GM04504 (cell line): ENCODE measurements at places on chromosomes 11 and 22.

DNA sequence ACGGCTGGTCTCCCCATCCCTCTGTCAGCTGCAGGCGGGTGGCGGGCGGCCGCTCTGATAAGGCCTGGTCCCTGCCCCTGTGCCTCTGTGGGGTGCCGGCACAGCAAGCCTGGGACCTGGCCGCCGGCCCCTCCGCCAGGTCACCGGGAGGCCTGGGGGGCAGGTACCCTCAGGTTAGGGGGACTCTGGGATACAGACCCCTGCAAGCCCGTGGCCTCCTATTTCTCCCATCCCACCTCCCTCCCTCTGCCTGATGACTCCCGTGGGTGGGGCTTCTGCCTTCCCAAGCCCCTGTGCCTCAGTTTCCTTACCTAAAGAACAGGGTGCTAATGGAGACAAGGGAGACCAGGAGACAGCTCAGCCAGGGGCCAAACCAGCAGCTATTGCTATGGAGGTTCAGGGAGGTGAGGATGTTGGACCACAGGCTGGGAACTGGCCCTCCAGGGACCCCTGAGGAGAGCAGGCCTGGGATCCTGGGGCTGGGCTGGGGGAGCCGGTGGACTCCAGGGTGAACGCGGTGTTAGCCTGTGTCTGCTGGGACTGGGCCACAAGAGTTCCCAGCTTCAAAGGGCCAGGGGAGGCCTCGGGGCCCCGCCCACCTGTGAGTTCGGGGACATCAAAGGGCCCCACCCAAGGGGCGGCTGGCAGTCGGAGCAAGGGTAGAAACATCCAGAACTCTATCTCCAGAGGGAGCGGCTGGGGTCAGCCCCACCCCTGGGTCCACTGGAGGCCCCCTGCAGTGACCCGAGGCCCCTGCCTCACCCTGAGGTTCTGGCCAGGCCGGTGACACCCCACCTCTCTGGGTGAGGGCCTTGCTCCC lies 32.0 kb upstream of the TH start:
- DNase-seq, result no peak

DNA sequence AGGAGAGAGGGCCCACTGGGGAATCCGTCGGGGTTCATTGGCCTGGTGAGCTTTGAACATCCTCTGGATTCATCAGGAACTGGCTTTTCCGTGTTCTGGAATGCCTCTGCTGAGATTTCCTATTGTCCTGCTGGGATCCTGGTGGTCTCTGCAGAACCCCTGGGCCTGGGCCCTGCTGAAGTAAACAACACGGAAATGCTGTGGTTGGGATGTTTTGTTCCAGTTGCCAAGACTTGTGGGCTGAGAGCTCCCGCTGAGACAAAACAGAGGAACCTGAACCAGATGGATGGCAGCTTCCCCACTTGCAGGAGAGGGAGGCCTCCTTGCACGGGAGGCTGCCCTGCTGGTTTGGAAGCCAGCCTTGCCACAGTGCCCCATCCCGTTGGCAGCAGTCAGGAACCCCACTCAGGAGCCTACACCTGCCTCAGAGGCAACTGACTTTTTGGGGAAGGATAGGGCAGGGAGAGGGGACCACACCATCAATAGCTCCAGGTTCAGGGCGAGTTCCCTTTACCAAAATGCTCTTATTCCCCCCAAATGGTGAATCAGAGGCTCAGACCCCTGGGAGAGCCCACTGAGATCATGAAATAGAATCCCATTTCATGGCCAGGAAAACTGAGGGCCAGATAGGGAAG lies 60.7 kb downstream of the LRRC32 start:
- DNase-seq, result no peak

DNA sequence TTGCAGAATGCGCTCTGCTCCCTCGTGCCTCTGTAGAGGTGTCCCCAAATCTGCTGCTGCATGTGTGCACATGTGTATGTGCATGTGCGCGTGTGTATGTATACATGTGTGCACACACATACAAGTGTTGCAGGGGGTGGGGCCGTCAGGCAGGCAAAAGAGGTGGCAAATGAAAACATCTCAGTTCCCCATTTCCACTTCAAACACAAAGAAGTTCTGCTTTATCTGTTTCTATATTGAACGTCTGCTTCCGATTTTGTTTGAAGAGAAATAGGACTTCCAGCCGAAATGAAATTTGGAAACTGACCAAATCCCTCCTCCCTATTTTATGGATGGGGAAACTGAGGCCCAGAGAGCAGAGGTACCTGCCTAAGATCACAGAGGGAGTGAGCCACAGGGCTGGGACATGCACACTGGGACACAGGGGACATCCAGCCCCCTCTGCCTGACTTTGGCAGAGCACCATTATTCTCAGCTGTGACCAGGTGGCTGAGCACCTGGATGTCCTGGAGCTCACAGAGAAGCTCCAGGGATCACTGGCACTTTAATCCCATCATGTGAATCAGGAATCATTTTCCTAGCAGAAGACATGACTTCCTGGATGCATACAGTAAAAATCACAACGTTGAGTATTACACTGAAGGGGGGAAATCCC lies 41.2 kb upstream of the ALX4 start:
- no peak for DNase-seq

- DNase-seq, result no peak
Measured at GRCh38 chr11:122977470-122978298, 4.0 kb downstream of the BSX start.

DNA sequence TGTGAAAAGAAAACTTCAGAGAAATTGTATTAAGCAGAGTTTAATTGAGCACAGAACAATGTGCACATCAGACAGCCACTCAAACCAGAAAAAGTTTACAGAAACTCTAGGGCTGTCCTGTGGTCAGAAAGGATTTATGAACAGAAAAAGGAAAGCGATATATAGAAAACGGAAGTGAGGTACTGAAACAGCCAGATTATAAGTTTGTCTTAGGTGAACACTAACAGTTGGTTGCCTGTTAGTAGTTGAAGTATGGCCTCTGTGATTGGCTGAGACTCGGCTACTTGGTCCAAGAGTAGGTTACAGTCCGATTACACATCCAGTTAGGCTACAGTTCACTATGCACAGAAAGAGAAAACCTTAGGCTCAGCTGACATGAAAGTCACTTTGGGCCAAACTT lies 1232.5 kb upstream of the RAG2 start:
- DNase-seq, result no peak

DNA sequence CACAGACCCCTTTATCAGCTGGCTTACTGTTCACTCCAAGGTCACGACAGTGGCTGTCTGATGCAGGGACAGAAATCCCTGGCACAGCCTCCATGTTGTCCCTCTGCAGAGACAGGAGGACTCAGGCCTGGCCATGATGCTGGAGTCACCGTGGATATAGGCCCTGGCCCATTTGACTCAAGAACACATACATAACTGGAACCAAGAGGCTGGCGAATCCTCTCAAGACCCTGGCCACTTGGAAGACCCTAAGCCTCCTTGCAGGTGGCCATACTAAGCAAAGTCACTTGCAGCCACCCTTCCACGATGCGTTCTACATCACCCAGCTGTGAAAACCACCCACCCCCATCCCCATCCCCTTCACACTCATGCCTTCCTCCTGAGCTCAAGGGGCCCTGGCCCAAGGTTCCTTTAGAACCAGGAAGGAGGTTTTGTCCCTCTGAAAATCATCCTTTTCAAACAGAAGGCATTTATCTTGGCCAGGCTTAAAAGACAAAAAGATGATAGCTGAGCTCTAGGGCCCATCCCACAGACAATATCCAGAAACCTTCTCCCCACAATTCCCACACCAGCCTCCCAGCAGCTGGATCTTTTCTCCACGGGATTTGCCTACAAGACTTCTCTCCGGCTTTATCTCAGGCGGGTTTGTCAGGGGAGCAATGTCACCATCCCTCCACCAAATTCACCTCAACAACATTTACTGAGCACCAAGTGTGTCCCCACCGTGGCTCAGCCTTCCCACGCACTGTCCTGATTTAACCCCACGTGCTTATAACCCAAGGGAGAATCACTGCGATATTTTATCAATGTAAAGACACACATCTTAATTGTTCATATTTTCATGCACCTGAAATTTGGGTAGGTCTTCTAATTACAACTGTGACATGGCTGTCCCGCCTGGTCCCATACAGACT lies 123.4 kb upstream of the SERPIND1 start:
- DNase-seq, result no peak

GRCh38 chr11:134120143-134120850 lies 51.4 kb downstream of the JAM3 start:
- DNase-seq, result peak; percentile 85

GRCh38 chr11:69721745-69722144 lies 17.9 kb upstream of the FGF19 start:
- no peak for DNase-seq

GRCh38 chr11:104015649-104016415 lies 20.6 kb upstream of the DDI1 start:
- no peak for DNase-seq

DNA sequence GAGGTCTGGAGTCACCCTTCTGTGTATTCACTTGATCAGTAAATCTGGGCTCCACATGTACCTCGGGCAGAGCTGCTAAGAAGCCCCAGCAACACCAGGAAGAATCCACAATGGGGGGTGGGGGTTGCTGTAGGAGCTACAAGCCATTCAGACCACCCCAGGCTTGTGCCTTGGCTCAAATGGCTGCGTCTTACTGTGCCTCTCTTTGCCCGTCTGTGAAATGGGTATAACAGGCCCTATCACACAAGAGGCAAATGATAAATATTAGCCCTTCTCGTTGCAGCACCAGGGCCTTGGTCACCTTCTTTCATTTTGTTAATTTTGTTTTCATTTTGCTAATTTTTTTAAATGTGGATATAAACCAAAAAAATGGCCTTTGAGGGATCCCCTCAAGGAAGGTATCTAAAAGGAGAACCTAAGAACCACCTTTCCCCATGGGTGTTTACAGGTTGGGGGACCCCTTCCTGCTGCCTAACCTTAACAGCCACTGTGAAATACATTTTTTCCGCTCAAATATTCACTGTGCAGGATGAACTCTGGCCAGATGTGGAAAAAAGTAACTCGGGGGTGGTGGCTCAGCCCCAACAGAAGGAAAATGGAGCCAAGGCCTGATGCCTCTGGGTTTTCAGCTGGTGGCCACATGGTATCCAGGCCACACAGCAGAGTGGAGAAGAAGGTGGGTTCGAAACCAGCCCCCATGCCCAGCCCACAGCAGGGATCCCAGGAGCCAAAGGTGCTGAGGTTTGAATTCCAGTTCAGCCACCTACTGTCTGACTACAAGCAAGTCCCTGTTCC lies 284.0 kb downstream of the MN1 start:
- DNase-seq, result no peak

GRCh38 chr11:122637541-122637940 lies 18.0 kb upstream of the UBASH3B start:
- DNase-seq, result no peak

GRCh38 chr22:28802595-28803123 lies 2.3 kb upstream of the XBP1 start:
- DNase-seq, result no peak

- DNase-seq, result peak; percentile 31
Measured at GRCh38 chr11:123062892-123063825, 1.2 kb upstream of the HSPA8 start.

DNA sequence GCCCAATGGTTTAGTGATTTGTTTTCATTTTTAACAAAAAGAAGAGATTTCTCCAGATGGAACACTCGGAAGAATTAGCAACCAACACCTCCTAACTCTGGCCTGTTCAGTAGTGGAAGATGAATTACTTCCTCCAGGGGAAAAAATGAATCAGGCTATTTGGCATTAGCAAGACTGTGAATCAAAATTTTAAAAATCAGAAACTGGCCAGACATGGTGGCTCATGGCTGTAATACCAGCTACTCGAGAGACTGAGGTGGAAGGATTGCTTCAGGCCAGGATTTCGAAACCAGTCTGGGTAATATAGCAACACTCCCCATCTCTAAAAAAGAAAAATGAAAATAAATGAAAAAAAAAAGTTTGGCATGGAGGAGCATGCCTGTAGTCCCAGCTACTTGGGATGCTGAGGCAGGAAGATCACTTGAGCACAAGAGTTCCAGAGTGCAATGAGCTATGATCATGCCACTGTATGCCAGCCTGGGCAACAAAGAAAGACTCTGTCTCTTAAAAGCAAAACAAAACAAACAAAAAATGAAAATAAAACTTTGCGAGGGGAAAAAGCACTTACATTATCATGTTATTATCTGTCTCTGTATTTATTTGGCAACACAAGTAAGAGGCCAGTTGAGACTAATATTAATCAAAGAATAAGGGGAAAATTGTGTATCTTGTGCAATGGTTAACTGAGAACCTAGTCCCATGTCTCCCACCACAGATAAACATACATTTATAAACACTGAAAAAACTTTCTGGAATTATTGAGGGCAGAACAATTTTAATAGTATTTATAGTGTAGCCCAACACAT lies 796.3 kb upstream of the ANO3 start:
- no peak for DNase-seq

- DNase-seq, result no peak
Measured at GRCh38 chr11:32830413-32830738, 649 bp downstream of the PRRG4 start.

DNA sequence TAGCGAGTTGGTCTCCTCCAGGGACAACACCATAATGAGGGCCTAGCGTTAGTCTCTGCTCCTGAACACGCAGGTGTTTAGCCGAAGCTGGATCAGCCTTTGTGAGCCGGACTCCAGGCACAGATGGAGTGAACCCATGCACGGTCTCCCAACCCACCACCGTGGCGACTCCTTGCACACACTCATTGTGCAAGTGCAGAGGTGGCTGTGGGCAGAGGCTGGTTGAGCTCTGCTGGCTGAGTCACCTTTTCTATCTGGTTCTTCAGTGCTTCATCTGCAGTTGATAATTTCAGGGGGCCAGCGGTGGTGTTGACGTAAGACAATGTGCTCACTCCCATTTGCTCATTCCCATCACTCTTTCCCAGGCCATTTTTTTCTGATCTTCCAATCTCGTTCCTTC lies 72.1 kb upstream of the SLC22A12 start:
- no peak for DNase-seq

- no peak for DNase-seq
Measured at GRCh38 chr11:117076941-117077691, 21.1 kb downstream of the SIK3 start.

DNA sequence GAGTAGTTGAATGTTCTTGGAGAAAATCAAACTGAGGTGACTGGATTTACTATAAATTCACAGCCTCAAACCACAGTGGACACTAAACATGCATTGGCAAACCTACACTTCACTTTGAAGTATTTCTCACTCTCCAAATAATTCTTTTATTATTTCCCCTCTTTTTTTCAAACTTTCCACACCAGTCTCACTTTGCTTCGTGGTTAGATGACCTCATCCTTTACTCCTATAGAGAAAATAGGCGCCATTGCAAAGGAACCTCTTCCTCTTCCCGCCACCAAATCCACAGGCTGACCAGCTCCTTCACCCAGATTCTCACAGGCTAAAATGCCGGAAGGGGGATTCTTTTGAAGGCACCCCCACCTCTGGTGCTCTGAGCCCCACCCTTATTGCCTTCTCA lies 33.4 kb downstream of the HTR3A start:
- no peak for DNase-seq
